Muscle of arm (tissue), 14 donors: ENCODE measurements at places on chromosomes 12 and 14. TPM values are rescaled to one million over a fixed set of nuclear protein-coding genes. Genes with fewer than 3 reads are reported as not detected.

Gene ACSM4
- 0.19 TPM for polyA plus RNA-seq

Gene ACVRL1
- 50.7 TPM for polyA plus RNA-seq

Gene ZFHX2
- 2.9 TPM for polyA plus RNA-seq

Gene KITLG
- 19.9 TPM for polyA plus RNA-seq

Gene RNF212B
- polyA plus RNA-seq, result not detected

Gene OVCH1
- 0.18 TPM for polyA plus RNA-seq

Gene NINJ2
- 4.3 TPM for polyA plus RNA-seq

Gene SLC5A8
- polyA plus RNA-seq, result 0.07 TPM

Gene AQP2
- polyA plus RNA-seq, result 0.40 TPM

Gene RNU6-7
- not detected for polyA plus RNA-seq

Gene IFNG-AS1
- 0.42 TPM for polyA plus RNA-seq

Gene CBLN3
- 1.8 TPM for polyA plus RNA-seq

Gene PDE3A
- 13.2 TPM for polyA plus RNA-seq

Gene RSRC2
- 216 TPM for polyA plus RNA-seq

Gene VRTN
- not detected for polyA plus RNA-seq

Gene HOXC5
- 0.25 TPM for polyA plus RNA-seq
